Hematopoietic multipotent progenitor cell treated with erythropoietin and hydrocortisone succinate and interleukin-3 and kit ligand, for 15 days (in vitro differentiated cells): ENCODE measurements at places on chromosomes 6 and 20.
A peak's percentile ranks its signal among the peaks of the same experiment; 100 is the strongest.

DNA sequence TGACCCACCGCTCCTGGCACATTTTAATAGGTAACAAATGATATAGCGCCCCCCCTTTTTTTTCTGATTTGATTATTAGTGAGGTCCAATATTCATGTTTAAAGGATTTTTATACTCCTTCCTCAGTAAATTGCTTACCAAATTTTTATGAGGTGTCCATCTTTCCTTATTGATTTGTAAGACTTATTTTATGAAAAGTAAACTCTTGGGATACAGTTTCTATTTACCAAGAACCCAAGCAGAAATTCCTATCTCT is 25.1 kb downstream of the TRIM27 start:
- no peak for DNase-seq

DNA sequence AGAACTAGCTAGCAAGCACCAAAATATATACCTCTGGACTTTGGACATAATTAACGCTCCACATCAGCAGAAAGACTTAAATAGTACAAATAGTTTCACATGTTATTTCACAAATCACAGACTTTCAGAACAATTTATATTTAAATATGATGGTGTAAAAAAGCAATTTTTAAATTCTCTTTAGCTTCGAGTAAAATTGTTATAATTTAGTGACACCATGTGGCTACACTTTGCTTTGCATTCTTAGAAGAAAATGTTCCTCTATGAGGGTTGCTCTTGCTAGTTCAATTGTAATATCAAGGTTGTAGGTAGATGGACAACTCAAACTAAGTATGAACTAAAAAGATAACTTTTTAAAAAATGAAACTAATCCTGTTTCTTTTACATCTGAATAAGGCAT is 69.0 kb downstream of the BTBD9 start:
- DNase-seq: no peak

GRCh38 chr6:131966443-131966842 is 15.3 kb upstream of the CCN2 start:
- no peak for DNase-seq

- no peak for DNase-seq
Observed at GRCh38 chr20:49831770-49832631, 19.4 kb downstream of the SLC9A8 start.

GRCh38 chr6:157194643-157195042 is 128.7 kb downstream of the TMEM242 start:
- DNase-seq: no peak

DNA sequence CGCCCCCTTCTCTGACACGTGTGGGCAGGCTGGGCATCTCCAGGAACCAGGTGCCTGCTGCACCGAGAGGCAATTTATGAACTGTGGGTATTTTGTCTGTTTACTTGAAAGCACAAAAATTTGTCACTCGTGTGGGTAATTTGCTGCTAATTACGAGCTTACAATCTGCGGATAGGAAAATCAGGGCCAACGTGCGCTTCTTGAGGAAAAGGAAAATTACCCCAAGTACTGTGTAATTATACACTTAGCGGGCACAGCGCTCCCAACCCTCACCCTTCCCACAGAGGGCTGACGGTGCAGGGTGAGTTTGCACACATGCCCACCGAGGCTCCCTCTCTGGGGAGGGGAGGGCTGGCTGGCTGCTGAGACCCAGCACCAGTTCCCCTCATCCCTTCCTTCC is 25.3 kb upstream of the MDGA1 start:
- DNase-seq: no peak

GRCh38 chr6:157728183-157728881 is 94.7 kb upstream of the SNX9 start:
- DNase-seq: no peak

DNA sequence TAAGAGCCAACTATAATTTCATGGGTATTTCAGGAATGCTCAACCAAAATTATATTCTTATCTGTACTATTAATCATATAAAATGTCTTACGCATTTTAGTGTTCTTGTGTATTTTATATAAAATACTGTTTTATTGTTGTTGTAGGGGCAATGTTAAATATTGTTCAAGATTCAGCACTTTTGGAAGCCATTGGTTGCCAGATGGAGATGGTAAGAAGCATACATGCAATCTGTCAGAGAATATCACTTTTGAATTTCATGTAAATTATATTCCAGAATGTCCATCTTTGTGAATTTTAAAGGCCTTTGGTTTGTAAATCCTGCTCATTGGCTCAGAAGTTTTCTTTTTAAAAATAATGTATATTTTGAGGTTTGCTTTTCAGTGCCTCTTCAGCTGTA is 50.0 kb upstream of the ADIG start:
- no peak for DNase-seq

- DNase-seq: no peak
Observed at GRCh38 chr6:75147512-75147911, 58.3 kb downstream of the COL12A1 start.

DNA sequence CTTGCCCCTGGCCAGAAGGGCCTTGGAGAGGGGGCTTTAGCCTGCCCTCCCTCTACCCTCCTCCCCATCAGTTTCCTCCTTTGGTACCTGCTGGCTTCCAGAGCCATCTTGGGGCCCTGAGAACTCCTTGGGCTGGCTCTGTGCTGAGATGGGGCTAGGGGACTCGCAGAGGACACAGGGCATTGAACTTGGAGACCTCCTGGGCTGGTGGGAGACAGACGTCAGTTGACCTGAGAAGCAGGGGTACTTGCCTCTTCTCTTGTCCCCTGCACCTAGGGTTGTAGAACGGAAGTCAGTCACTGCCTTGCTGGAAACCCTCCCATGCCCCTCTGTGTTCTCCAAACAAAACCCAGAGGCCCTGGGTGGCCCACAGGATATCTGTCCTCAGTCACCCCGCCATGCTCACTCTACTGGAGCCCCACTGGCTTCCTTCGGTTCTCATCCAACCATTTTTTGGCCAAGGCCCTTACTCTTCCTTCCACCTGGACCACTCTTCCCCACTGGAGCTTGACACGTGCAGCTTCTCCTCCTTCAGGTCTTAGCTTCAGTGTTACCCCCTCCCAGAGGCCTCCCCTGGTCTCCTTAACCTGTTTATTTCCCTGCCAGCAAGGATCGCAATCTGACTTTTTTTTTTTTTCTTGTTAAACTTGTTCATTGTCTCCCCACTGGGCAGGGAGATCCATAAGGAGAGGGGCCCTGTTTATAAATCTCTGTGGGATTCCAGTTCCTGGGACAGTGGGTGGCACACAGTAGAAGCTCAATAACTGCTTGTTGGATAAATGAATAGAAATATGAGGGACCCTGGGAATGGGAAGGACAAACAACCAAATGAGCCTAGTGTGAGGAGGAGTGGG is 971 bp downstream of the RBCK1 start:
- peak; percentile 17 for DNase-seq

GRCh38 chr20:17421493-17421892 is 109.7 kb downstream of the BFSP1 start:
- DNase-seq: no peak

- DNase-seq: no peak
Observed at GRCh38 chr20:43294031-43294430, 104.3 kb upstream of the PTPRT start.

- no peak for DNase-seq
Observed at GRCh38 chr20:48920527-48921167, 864 bp upstream of the ARFGEF2 start.

- no peak for DNase-seq
Observed at GRCh38 chr6:116405652-116406356, 35.1 kb downstream of the DSE start.

DNA sequence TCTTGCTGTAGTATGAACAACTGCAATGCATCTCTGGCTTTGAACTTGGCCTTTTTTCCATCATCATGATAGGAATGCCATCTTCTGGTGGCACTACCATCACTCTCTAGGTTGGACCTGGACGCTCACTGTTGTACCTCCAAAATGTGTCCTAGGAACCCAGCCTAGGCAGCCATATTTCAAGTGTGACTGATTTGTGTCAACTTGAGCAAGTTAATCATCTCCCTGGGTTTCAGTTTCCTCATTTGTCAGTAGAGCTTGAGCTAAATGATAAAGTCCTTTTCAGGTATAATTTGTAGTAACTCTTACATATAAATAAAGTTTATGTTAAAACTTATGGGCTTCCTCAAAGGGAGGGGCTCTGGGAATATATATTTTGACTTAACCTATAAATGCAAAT is 241.7 kb upstream of the CEP162 start:
- no peak for DNase-seq

DNA sequence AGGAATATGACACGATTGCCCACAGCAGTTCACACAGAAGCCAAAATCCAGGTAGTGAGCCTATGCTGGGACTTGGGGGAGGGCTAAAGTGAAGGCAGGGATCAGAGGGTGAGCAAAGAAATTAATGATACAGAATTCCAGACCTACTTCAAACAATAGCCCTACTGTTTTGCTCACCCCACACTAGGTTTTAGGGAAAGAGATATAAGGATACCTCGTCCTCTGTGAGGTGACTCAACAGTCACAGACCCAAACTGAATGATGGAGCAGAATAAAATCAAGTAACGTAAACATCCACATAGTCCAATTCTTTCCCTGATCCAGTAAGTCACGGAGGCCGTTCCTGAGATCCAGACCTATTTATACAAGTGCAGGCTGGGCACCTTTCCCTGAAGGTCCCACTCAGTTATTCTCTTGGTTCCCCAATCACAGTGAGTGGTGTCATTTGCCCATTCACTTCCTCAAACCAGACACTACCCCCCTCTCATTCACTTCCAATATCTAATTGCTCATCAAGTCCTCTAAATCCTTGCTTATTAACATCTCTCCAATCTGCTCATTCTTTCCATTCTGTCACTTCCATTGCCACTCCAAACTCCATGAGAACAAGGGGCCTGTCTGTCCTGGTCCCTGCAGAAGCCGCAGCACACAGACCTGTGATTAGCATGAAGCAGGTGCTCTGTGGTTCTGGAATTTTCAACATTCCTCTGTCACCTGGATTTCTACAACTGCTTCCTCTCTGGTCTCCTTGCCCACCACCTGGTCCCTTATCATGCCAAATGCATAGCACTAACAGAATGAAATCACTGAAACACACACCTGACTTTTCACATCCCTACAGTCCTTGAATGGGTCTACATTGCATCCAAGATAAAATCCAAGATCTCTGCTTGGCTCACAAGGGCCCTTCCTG is 55.9 kb downstream of the ATXN1 start:
- DNase-seq: no peak

- peak; percentile 32 for DNase-seq
Observed at GRCh38 chr20:34473262-34473883, 42.8 kb upstream of the DYNLRB1 start.

DNA sequence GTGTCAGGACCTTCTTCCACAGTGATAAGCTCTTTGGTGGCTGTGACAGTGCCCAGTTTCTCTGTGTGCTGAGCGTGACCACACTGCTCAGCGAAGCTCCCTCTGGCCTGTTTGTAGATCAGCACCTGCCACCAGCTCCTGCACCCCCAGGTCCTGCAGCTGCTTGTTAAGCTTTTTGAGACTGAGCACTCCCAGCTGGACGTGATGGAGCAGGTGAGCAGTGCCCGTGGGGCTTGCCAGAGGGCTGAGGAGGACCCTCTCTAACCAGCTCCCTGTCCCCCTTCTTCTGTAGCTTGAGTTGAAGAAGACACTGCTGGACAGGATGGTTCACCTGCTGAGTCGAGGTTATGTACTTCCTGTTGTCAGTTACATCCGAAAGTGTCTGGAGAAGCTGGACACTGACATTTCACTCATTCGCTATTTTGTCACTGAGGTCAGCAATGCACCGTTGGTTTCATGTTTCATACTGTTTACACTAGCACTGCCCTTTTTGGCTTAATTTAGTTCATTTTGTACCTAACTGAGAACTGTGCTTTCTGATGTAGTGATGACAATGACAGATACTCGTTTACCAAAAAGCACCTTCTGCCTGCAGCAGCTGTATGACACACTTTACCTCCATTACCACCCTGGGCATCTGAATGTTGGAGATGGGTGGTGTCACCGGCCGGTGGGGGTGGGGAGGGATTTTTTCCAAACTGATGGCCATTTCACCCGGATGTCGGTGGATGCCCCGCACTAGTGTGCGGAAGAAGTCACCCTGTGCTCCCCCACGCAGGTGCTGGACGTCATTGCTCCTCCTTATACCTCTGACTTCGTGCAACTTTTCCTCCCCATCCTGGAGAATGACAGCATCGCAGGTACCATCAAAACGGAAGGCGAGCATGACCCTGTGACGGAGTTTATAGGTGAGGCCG is 12.5 kb downstream of the NELFCD start:
- DNase-seq: no peak

GRCh38 chr20:4369798-4370124 is 351.9 kb upstream of the PRND start:
- DNase-seq: no peak

GRCh38 chr20:38298768-38299288 is 5.1 kb upstream of the BPI start:
- DNase-seq: no peak

DNA sequence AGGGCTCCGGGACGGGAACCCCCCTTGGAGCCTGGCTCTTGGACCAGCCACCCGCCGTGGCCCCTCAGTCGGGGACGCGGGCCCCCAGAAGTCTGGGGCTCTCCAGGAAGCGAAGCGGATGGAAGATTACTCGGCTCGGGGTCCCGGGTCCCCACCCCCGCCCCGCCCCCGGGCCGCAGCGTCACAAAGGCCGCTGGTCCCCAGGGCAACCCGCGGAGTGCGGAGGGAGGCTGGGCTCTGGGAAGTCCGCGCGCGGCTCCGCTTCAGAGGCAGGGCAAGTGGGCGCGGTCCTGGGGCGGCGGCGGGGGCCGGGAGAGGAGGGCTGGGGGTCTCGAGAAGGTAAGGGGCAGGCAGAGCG is at the start of gene FNDC11:
Gene FNDC11 (plus strand): TSS at position 227 of the 358 bp plus-strand sequence. CDS start 1,505 bp downstream, outside the sequence.
- no peak for DNase-seq

- no peak for DNase-seq
Observed at GRCh38 chr6:16759646-16760515, 1.4 kb downstream of the ATXN1 start.

GRCh38 chr20:23205611-23206041 is 119.5 kb upstream of the CD93 start:
- no peak for DNase-seq

GRCh38 chr6:122838060-122838780 is 49.2 kb downstream of the SMPDL3A start:
- DNase-seq: no peak

DNA sequence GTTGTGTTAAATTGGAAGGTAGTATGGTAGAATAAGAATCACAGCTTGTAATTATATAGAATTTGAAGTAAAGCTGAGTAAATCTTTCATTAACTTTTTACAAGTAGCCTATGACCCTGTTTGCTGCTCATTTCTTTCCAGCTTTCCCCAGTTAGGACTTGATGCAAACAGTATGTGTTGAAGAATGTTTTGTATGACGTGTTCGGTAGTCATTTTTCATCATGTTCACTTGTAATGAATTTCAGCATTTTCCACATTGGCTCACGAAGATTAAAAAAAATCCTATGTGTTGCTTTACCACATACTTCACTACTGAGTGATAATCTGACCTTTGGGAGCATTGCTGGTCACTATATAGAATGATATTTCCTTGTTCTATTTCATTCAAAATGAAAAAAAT is 162.4 kb downstream of the CDKAL1 start:
- DNase-seq: no peak

GRCh38 chr6:49909563-49909962 is 43.2 kb upstream of the CRISP1 start:
- DNase-seq: no peak

DNA sequence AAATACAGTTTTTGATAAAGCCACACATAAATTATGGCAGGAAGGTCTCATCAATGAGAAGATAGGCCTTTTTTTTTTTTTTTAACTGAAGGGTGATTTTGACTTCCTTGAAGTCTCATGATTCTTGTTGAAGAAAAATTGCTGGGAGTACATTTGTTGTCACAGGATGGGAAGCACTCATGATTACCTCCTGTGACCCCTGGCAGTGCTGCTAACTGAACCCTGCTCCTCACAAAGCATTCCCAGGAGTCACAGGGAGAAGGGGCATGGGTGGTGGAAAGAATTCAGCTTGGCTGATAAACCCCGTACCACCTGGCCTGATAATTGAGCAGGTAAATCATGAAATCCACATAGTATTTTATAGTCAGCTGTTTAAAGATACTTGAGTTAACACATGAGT is 86.9 kb downstream of the CD109 start:
- no peak for DNase-seq
